ENCODE measurements at places on chromosomes 4 and X.

DNA sequence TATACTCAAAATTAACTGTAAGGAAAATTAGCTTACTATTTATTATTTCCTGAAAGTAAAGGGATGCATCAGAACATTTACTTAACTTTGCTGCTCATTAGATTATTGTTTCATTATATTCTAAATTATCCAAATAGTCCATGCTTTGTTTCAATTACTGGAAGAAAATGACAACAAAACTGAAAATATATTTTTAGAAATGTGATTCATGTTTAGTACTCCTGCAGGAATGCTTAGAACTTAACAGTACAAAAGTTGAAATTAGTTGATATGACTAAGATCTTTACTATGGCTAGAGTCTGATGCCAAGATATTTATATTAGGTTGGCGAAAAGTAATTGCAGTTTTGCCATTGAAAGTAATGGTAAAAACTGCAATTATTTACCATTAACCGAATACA is 660.5 kb upstream of the PABPC4L start:
- no peak for DNase-seq

- DNase-seq: no peak
Measured at GRCh38 chrX:102126863-102127262, 1.4 kb downstream of the TCEAL2 start.

GRCh38 chrX:122945328-122945727 is 238.8 kb upstream of the GRIA3 start:
- DNase-seq: no peak

- DNase-seq: no peak
Measured at GRCh38 chr4:110156442-110156841, 42.0 kb downstream of the ELOVL6 start.

- no peak for DNase-seq
Measured at GRCh38 chr4:128633067-128633466, 176.4 kb upstream of the JADE1 start.

- no peak for DNase-seq
Measured at GRCh38 chr4:101833480-101833879, 43.0 kb downstream of the BANK1 start.

DNA sequence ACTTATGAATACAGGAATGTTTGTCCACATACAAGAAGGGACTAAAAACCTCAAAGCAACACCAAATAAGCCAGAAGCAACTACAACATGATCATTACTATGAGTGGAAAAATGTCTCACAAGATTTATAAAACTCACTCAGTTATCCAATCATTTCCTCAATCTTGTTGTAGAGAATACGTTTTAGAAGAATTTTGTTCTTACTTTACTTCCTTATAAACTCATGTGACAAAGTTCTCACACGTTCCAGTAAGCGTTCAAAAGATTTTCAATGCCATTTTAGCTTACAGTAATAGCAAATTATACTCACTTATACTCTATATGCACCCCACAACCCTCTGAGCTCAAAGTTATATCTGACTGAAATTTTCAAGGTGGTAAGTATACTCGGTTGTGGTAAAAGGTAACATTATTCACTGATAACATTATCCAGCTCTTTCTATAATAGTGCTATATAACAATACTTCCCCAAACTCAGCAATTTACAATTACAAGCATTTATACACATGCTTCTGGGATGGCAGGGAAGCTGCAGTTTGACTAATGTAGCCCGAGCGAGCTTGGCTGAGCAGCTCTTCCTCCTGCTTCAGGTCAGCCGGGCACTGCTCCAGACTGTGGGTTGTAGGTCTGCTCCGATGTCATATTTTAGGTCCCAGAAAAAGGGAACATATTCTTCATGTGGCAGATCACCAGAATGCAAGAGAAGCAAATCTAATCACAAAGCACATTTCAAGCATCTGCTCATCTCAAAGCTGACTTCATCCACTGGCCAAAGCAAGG is 226.3 kb downstream of the RCHY1 start:
- DNase-seq: no peak

GRCh38 chr4:185137233-185137925 is 5.7 kb upstream of the SLC25A4 start:
- no peak for DNase-seq

DNA sequence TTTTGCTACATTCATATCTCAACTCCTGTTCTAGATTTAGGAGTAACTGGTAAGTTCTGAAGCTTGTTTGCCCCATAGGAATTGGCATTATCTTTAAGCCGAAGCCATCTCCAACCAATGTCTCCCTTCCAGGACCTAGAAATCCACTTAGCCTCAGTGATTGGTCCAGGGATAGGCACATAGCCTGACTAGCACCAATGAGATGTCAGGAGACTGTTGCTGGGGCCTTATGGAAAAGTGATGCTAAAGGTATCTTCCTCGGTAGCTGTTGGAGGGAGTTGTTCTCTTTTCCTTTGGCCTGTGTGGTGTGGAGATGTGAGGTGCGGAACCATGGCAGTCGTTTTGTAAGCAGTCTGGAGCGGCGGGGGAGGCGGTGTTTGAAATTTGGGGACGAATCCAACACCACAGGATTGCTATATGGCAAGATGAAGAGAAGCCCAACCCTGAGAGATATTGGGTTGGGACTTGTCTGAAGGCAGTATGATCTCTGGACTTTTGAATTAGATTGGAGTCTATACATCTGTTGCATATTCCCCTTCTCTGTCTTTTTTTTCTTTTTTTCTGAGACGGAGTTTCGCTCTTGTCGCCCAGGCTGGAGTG is 109.8 kb upstream of the ATP6AP2 start:
- DNase-seq: no peak

- no peak for DNase-seq
Measured at GRCh38 chrX:133630362-133630761, 215.1 kb upstream of the GPC4 start.

GRCh38 chr4:183670251-183670650 is 11.2 kb downstream of the TRAPPC11 start:
- no peak for DNase-seq

- DNase-seq: no peak
Measured at GRCh38 chr4:58048491-58048890, 938.3 kb upstream of the IGFBP7 start.

DNA sequence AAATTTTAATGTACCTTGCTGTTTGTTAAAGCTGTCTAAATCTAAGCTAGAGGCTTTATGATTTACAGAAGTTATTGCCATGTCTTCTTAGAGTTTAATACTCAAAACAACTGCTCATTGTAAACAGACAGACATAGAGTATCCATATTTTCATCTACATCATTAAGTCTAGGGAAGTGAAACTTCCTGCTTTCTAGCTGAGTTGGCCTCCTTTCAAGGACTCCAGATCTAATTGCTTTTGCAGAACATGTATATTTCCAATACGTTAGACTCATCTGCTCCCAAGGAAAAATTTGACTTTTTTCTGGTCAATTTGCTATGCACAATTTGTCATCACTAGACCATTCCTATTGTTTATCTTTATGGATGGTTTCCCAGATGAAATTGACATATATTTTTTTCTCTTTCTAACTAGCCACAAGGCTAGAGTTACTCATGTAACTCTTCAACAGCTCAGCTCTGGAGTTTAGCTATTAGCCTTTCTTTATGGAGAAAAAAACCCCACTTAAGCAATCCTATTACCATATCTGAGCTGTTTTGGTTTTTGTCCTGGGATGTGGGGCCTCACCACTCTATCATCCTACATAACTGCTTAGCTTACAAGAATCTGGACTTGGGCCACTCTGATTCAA is 122.9 kb downstream of the PPA2 start:
- DNase-seq: no peak

GRCh38 chrX:6448003-6448402 is 86.9 kb downstream of the VCX3A start:
- DNase-seq: no peak

- no peak for DNase-seq
Measured at GRCh38 chrX:44415639-44416386, 72.3 kb upstream of the EFHC2 start.

DNA sequence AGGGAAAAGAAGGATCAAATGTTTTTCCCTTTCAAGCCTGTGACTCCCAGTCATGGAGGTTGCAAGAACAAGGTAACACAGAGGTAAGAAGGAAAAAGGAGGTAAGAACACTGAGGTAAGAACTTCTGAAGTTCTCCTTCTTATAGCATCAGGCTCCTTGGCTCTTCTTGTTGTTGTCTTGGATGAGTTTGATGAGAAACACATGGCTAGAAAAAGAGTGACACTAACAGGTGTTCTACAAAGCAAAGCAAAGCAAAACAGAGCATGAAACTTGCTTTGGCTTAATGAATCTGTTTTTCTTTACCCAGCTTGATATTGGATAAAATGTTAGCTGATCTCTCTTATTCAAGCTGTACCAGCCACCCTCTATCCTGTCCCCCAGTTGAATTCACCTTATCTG is 231.2 kb upstream of the F9 start:
- DNase-seq: no peak

DNA sequence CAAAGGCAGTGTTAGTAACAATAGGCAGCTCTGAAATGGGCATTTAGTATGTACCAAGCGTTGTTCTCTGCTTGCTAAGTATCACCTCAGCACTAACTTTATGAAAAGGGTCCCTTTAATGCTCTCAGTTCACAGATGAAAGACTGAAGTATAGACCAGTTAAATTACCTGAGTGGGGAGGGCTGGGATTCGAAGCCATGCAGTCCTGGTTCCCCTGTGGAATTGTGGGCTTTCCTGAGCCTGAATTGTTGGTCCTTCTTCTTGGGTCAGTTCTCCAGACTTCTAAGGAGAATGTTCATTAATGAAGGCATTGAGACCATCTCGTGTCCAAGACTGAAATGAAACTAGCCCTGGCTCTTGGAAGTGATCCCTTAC is 7.7 kb upstream of the PRDM8 start:
- no peak for DNase-seq

GRCh38 chr4:147017081-147017480 is 71.4 kb upstream of the TTC29 start:
- DNase-seq: no peak

- DNase-seq: no peak
Measured at GRCh38 chr4:98068495-98068894, 74.8 kb downstream of the STPG2 start.

DNA sequence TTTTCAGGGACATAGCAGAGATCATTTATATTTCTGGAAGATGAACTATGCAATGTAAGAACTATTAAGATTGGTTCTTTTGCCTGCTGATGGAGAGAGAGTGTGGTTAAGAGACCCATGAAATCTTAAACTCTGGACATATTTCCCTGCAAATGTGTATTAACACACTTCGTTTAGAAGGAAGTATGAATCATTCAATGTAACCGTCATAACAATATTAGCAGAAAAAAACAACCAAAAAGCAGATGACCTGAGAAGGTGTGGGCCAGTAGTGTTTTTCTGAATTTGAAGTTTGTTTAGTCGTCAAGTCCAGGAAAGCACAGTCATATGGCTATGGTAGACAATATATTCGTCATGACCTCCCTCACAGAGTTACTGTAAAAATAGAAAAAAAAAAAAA is 2.5 kb upstream of the TMPRSS11D start:
- no peak for DNase-seq

DNA sequence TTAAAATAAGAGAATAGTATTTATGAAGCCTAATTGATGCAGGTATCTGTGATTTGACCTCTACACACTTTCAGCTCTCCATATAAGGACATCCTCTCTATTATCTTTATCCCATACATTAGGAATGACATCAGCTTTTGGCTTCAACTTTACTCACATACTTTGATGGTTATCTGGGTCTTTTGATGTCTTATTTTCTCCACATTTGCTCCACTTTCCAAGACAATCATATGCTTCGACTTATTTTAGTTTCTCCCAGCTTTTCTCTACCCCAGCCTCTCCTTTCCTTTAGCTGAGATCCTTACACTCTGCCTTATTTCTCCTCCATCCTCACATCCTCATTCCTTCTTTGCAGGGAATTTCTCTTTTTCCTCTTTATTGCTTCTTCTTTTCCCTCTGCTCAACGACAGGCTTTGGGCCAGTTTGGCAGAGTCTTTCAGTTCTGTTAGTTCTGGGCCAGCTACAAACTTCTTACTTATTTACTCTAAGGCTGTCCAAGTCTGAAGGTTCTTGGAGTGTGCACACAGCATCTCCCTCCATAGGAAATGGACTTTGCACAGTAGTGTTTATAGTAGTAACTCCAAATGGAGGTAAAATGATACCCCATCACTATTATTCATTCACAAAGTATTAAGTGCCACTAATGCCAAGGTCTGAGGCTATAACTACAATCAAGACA is 50.5 kb downstream of the SLC4A4 start:
- no peak for DNase-seq

DNA sequence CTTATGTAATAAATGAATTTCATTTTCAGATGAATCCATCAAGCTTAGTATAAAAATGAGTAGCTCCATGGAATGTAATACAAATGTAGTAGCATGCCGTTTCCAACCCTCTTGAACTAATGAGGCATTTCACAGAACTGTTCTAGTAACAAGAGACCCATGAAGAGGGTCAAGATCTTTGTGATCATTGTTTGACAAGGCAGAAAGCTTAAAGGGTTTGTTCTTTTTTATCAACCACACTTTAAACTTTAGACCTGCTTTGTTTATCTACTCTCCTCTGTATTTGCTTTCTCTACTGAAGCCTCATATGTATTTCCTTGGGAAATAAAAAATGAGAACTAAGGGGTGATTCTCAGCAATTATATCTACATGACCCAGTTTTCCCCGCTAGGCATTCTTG is 513.9 kb downstream of the ARAP2 start:
- no peak for DNase-seq

GRCh38 chr4:108240366-108240765 is 71.6 kb upstream of the LEF1 start:
- no peak for DNase-seq

GRCh38 chrX:1062351-1062750 is 150.1 kb downstream of the CRLF2 start:
- DNase-seq: no peak

- DNase-seq: no peak
Measured at GRCh38 chrX:34918091-34918736, 24.4 kb upstream of the FAM47B start.
